Mesenchymal stem cell (in vitro differentiated cells and primary cell): ENCODE measurements at places on chromosomes 7 and 10.

GRCh38 chr10:77899690-77900089 is 26.9 kb downstream of the DLG5 start:
- no peak overlapping the region for H3K4me3 ChIP-seq
- no peaks in the 10 kb centered on the region for H3K27me3 ChIP-seq
- no peak for DNase-seq
- H3K27ac ChIP-seq: peak overlapping the region; percentile 66
- peaks cover 22% of the 10 kb centered on the region for H3K4me1 ChIP-seq

DNA sequence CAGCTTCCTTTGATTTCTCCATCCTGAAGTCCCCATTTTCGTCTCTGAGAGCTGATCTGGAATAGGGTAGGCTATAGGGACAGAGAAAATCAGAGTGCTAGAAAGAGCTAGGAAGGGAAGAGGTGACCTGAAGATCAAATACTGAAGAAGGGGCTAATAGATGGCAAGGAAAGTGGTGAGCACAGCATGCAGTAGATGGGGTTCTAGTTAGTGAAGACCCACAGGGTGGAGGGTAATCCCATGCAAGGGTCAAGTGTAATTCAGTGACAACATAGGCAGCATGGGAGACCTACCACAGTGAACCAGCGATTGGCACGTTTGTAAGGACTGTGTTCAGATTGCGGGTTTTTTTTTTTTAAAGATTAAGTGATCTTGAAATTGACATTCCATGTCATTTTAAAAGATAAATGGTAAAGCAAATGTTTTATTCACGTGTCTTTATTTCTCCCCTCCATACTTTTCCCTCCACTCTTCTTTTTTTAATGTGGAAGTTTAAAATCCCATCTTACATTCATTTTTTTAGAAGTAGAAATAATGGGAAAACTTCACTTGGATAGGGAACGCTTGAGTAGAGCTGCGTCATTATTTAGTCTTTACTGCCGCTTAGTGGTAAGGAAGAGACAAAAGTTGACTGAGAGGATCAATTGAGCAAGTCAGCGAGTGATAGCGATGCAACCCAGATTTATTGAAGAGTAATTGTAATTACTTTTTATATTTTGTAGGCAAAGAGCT is 21.0 kb upstream of the ABI1 start:
- peak; percentile 77 for DNase-seq
- H3K36me3 ChIP-seq: no peaks in the 10 kb centered on the region
- no peak overlapping the region for H3K27ac ChIP-seq
- peaks cover 15% of the 10 kb centered on the region for H3K27me3 ChIP-seq

DNA sequence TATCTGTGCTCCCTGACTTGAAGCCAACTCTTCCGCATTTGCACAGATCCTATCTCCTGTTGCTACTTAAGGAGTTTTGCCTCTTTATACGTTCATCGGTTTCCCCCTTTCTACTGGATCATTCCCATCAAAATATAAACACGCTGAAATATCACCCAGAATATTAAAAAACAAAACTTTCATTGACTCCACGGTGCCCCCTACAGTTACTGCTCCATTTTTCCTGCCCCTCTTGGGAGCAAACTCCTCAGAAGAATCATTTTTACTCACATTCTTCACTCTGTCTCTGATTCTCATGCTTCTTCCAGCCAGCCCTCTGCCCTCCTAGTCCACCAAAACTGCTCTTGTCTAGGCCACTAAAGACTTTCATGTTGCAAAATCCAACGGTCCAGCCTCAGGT is 66.4 kb downstream of the MYOF start:
- H3K36me3 ChIP-seq: peaks cover 87% of the 10 kb centered on the region
- H3K4me3 ChIP-seq: no peak overlapping the region
- H3K27me3 ChIP-seq: no peaks in the 10 kb centered on the region
- DNase-seq: no peak
- no peak overlapping the region for H3K27ac ChIP-seq
- no peaks in the 10 kb centered on the region for H3K4me1 ChIP-seq

GRCh38 chr10:64574371-64574770 is 1053.2 kb downstream of the REEP3 start:
- H3K27ac ChIP-seq: no peak overlapping the region
- no peak for DNase-seq
- H3K4me1 ChIP-seq: no peaks in the 10 kb centered on the region
- no peaks in the 10 kb centered on the region for H3K27me3 ChIP-seq
- H3K4me3 ChIP-seq: no peak overlapping the region

- no peak for DNase-seq
- no peak overlapping the region for H3K4me3 ChIP-seq
- no peaks in the 10 kb centered on the region for H3K36me3 ChIP-seq
- H3K4me1 ChIP-seq: no peaks in the 10 kb centered on the region
- no peak overlapping the region for H3K27ac ChIP-seq
These were observed 24.9 kb upstream of the GIMAP7 start for GRCh38 chr7:150489782-150490181.

GRCh38 chr7:86411814-86412213 is 231.9 kb upstream of the GRM3 start:
- no peaks in the 10 kb centered on the region for H3K36me3 ChIP-seq
- no peak for DNase-seq

GRCh38 chr10:35216303-35216905 is 89.8 kb downstream of the CREM start:
- H3K27me3 ChIP-seq: no peaks in the 10 kb centered on the region
- peaks cover 3% of the 10 kb centered on the region for H3K36me3 ChIP-seq
- H3K27ac ChIP-seq: no peak overlapping the region

GRCh38 chr10:70093335-70093944 is 39.2 kb downstream of the AIFM2 start:
- H3K4me1 ChIP-seq: peaks cover 17% of the 10 kb centered on the region
- DNase-seq: no peak
- peaks cover 29% of the 10 kb centered on the region for H3K36me3 ChIP-seq
- no peak overlapping the region for H3K27ac ChIP-seq
- H3K27me3 ChIP-seq: no peaks in the 10 kb centered on the region

GRCh38 chr10:128867819-128868218 is 599.2 kb upstream of the MGMT start:
- no peaks in the 10 kb centered on the region for H3K4me1 ChIP-seq
- no peak overlapping the region for H3K27ac ChIP-seq
- no peaks in the 10 kb centered on the region for H3K27me3 ChIP-seq

DNA sequence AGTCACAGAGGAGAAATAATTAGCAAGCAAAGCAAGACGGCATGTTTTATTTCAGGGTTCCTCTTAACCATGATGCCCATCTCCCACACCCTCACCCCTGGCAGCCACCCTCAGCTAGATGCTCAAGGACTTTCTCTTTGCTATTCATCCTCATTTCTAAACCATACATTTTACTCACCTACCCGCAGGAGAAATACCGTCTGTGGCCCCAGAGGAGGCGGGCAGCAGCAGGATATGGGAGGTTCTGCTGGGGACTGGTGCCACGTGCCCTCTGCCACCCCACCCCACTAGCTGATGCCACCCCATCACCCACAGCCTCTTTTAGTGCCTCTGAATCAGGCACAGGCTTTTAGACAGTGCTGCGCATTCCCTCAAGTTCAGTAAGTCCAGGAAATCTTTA is 168.7 kb upstream of the ITGB1 start:
- no peak for DNase-seq
- H3K27me3 ChIP-seq: no peaks in the 10 kb centered on the region
- H3K36me3 ChIP-seq: no peaks in the 10 kb centered on the region
- peaks cover 9% of the 10 kb centered on the region for H3K4me1 ChIP-seq

DNA sequence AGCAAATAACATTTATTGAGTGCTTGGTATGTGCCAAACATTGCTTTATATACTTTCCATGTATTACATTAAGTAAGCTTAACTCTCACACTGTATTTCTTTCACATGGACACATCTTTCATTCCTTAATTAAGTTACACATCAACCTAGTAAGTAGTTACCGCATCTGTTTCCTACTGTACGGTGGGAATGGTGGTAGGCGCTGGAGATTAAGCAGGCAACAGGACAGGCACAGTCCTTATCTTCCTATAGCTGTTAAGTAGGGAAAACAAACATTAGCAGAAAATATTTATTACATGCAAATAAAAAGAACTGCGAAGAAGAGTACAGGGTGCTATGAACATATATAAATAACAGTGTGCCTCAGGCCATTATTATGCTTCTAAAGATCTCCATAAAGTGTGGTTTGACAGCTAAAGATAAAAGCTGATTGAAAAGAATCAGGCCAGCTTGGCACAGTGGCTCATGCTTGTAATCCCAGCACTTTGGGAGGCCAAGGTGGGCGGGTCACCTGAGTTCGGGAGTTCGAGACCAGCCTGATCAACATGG is 105.0 kb downstream of the SUGCT start:
- DNase-seq: no peak
- no peaks in the 10 kb centered on the region for H3K36me3 ChIP-seq
- no peaks in the 10 kb centered on the region for H3K27me3 ChIP-seq
- no peak overlapping the region for H3K4me3 ChIP-seq

DNA sequence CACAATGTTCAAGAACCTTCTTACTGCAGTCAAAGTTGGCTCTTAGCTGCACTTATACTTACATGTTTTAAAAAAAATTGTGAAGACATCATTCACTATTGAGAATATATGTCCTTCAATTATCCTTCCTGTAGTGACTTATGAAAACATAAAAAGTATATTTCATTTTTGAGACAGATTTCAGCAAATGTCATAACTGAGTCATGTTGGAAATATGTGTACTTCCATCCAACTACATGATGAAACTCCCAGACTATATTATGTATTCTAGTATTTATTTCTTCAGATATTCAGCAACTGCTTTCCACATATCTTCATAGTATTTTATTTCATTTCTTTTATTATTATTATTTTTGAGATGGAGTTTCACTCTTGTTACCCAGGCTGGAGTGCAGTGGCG is 160.2 kb downstream of the ARHGAP12 start:
- H3K27ac ChIP-seq: peak overlapping the region; percentile 76
- peak; percentile 18 for DNase-seq
- no peaks in the 10 kb centered on the region for H3K4me1 ChIP-seq

- no peak overlapping the region for H3K27ac ChIP-seq
- no peaks in the 10 kb centered on the region for H3K27me3 ChIP-seq
- no peaks in the 10 kb centered on the region for H3K36me3 ChIP-seq
- DNase-seq: no peak
- no peaks in the 10 kb centered on the region for H3K4me1 ChIP-seq
- H3K4me3 ChIP-seq: no peak overlapping the region
These were observed 203.9 kb downstream of the MALRD1 start for GRCh38 chr10:19252531-19252930.
